ENCODE measurements at places on chromosomes 5 and 9. TPM values are rescaled to one million over a fixed set of nuclear protein-coding genes. Genes with fewer than 3 reads are reported as not detected.

Gene IL4
- total RNA-seq: not detected

- peak; percentile 37 for DNase-seq
These were observed 158.2 kb downstream of the MACROH2A1 start for GRCh38 chr5:135240781-135241360.

Gene ENDOG
- total RNA-seq: 18.6 TPM

DNA sequence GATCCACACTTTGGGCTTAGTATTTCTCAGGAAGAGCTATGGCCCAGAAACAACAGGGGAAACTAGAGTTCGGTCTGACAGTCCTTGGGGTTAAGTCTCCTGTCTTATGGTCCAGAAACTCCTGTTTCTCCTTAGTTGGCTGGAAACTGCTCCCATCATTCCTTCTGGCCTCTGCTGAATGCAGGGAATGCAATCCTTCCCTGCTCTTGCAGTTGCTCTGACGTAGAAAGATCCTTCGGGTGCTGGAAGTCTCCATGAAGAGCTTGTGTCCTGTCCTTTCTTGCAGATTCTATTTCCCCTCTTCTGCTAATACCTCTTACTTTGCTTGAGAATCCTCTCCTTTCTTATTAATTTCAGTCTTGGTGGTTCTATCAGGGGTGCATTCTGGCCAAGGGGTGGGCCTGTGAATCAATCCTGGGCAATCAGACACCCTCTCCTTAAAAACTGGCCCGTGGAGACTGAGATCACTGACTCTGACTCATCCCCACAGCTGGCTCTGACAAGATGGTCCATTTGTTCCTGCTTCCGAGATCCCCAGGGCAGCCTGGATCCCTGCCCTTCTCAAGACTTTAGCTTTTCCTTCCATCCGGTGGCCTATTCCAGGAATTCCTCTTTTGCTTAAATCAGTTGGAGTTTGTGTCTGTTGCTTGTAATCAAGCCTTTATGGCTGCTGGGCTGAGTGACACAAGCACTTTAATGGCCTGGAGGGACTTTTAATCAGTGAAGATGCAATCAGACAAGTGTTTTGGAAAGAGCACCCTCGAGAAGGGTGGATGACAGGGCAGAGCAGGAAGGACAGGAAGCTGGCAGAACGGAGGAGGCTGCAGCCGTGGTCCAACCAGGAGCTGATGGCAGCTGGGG is 23.7 kb downstream of the PTGS1 start:
- DNase-seq: no peak

- no peak for DNase-seq
These were observed 102.0 kb downstream of the KLHL3 start for GRCh38 chr5:137633896-137634295.

GRCh38 chr5:82793808-82794419 is 283.3 kb downstream of the TMEM167A start:
- no peak for DNase-seq

Gene PCDHB15
- total RNA-seq: 2.5 TPM

GRCh38 chr5:138784590-138784989 is 31.4 kb downstream of the CTNNA1 start:
- no peak for DNase-seq

GRCh38 chr9:120718316-120718715 is 4.0 kb upstream of the MEGF9 start:
- no peak for DNase-seq

- no peak for DNase-seq
These were observed 46.9 kb downstream of the THOC3 start for GRCh38 chr5:175921061-175921730.

- no peak for DNase-seq
These were observed 184.8 kb upstream of the TBCA start for GRCh38 chr5:77960863-77961396.

- DNase-seq: no peak
These were observed 473.2 kb downstream of the SEMA5A start for GRCh38 chr5:9072701-9073100.

Gene SH3GL2
- total RNA-seq: 3.2 TPM

GRCh38 chr9:35489313-35490154 is at the start of gene RUSC2:
RUSC2 (plus strand) TSS chr9:35490111; CDS start chr9:35546522, 56,411 bp downstream.
- DNase-seq: peak; percentile 94

DNA sequence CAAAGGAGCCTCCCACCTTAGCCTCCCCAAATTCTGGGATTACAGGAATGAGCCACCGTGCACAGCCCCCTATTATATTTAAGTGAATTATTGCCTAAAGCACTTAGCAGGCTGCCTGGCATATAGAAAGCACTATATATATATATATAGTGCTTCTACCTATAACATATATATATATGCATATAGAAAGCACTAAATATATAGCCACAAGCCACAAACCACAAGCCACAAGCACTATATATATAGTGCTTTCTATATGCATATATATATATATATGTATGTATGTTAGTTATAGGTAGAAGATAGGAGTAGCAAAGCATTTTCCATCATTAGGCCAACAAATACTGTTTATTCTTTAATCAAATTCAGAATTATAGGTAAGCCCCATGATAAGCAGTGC is 185.8 kb downstream of the CWC27 start:
- DNase-seq: no peak

Gene SPAG8
- total RNA-seq: 2.8 TPM

DNA sequence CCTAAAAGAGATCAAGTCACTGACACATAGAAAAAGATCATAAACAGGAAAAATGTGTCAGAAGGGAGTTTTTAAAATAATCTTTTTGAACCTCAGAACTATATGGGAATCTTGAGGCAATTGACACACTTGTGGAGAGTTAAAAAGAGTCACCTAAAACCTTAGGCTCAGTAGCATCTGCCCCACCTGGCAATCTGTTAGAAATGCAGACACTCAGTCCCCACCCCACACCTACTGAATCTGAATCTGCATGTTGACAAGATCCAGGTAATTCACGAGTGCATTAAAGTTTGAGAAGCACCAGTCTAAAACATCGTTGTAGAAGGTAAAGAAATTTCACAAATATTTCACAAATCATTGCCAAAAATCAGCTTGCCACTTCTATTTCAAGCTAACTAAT is 388.3 kb downstream of the NR2F1-AS1 start:
- no peak for DNase-seq

DNA sequence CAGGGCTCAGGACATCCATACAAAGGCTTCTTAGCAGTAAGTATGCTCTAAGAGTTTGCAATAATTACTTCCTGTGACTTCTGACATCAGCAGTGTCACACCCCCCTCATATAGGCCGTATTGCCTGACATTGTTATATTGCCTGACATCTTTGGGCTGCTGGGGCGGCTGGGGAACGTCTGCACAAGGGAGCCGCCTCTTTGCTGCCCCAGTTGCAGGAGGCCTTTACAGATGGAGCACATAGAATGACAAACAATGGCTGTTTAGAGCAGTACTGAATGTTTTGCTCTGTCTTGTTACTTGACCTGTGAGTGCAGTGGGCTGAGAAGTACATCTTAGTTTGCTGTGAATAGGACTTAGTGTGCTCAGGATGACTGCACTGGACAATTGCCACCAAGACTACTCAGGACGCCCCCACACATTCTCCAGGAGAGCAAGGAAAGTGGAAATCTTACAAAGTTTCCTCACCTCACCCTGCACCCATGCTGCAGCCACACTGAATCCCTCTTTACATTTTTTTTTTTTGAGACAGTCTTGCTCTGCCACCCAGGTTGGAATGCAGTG is 65.4 kb upstream of the SPOCK1 start:
- no peak for DNase-seq

Gene PRSS3
- total RNA-seq: not detected

DNA sequence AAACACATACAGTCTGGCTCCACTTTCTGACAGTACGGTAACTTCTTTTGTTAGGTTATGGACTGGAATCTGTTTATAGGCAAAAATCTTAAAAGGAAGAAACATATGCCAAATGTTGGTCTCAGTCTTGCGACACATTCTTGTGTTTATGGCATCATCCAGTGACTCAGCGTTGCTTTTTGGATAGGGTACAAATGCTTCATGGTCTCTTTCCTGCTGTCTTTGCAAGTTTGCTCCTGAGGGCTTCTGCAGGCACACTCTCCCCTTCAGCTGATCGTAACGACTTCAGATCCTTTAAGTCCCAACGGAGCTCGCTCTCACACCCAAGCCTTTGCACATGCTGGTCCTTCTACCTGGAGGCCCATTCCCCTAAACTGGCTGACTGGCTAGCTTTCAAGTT is 23.6 kb upstream of the TNFSF8 start:
- no peak for DNase-seq

GRCh38 chr5:36040651-36041536 is 25.8 kb downstream of the UGT3A2 start:
- DNase-seq: no peak

DNA sequence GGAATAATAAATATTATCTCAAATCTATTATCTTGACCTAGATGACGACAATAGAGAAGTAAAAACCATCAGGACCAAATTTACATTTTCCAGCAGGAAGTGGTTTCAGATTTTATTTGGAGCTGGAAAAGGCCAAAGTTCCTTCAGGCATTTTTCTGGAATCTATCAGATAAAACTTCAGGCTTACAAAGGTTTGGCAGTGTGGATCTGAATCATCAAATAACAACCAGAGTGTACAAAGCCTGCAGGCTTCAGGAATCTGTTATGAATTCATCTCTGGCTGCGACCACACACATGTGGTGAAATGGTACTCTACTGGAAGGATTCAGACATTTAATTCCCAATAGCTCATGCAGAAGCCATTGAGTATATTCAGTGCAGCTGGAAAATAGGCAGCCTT is 726.4 kb upstream of the GRAMD2B start:
- no peak for DNase-seq

Gene SLC22A4
- 1.8 TPM for total RNA-seq

DNA sequence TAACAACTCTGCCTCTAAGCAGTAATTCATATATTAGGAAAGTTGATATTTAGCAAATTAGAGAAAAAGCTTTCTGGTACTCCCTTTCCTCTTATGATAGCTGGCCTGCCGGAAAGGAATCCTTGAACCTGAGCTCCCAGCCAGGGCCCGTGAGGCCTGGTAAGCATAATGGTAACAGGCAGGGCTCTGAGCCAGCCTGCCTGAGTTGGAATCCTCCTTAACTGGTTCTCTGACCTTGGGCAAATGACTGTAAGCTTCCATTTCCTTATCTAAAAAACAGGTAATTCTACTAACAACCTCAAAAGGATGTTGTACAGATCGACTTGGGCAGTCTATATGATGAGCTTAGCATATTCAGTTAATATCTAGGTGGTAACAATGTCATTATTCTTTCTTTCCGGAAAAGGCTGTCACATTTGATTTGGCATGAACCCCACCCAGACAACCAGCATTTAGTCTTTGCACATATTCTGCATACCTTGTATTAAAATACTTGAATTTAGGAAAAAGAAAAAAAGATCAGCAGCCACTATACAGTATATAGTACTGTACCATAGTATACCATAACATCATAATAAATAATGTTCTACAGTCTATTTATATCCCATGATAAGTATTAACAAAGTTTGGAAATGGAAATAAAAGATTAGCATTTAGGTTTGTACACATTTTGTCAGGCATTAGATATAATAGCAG is 55.7 kb upstream of the MAP3K1 start:
- DNase-seq: no peak

GRCh38 chr5:76849419-76850291 is at the start of gene S100Z:
S100Z (plus strand) TSS chr5:76850014; CDS start chr5:76875360, 25,346 bp downstream.
- DNase-seq: no peak

Gene C9orf153
- 0.23 TPM for total RNA-seq

DNA sequence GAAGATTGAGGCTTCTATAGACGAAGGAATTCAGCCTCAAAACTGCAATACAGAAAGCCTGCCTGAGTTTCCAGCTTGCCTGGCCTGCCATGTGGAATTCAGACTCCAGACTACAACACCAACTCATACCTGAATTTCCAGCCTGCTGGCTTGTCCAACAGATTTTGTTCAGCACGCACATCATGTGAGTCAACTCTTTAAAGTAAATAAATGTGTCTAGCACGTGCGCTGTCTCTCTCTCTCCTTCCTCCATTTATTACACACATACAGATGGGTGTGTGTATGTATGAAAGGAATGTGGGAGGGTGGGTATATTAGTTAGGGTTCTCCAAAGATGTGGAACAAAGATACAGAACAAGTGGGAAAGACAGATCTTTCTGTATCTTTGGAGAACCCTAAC is 82.4 kb upstream of the TAS2R1 start:
- no peak for DNase-seq

- no peak for DNase-seq
These were observed 219.9 kb downstream of the CDK5RAP2 start for GRCh38 chr9:120360046-120360445.

DNA sequence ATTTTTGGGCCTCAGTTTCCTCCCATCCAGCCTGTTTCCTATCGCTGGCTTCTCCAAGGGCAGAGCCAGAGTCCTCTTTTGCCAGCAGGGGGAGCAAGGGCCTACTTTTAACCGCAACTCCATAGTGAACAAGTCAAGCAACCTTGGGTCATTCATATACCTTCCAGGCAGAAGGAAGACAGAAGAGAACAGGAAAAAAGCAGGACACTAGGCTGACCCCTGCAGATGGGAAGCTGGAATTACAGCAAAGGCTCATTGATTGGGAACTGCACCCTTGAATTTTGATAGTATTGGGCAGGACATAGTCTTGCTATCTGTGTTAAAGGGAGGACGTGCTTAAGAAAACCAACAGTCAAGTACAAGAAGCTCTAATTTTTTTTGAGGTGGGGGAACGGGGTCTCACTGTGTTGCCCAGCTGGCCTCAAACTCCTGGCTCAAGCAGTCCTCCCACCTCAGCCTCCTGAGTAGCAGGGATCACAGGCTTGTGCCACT is 30.1 kb downstream of the QRFP start:
- DNase-seq: no peak

DNA sequence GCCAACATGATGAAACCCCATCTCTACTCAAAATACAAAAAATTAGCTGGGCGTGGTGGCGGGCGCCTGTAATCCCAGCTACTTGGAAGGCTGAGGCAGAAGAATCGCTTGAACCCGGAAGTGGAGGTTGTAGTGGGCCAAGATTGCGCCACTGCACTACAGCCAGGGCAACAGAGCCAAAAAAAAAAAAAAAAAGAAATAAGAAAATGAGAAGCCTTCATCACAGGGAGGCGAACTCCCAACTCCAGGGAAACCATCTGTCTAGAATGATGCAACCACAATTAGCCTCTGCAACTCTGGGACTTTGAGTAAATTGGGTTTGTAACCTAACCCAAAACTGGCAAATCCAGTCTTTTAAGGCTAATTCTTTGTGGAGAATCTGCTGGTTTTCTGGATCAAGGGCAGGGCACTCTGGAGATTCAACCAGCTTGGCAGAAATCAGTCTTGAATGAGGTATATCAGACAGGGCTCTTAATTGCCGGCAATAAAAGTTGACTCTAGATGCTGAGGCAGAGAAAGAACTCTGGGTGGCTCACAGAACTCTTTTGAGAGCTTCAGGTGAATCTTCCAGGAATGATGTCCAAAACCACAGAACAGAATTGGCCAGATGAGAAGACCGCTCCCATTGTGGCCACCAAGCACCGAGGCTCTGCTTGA is 9.9 kb downstream of the S100Z start:
- DNase-seq: no peak
